Kidney epithelial cell (primary cell): ENCODE measurements at places on chromosomes 16 and 17. TPM values are rescaled to one million over a fixed set of nuclear protein-coding genes. Genes with fewer than 3 reads are reported as not detected.

ZNF385C gene
- total RNA-seq, result 0.04 and 0.34 TPM in 2 replicates

DNA sequence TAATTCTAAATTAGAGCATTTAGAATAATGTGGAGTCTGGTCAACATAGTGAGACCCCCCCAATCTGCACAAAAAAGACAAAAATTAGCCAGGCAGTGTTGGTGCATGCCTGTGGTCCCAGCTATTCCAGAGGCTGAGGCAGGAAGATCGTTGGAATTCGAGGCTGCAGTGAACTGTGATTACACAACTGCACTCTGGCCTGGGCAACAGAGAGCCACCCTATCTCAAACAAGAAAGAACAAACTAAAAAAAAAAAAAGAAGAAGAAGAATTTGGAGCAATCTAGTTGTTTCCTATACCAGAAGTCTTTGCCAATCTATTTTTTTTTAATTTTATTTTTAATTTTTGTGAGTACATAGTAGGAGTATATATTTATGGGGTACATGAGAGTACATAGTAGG is 6.0 kb downstream of the CETP start:
- no peak for DNase-seq

CD300LF gene
- not detected in 2 replicates for total RNA-seq

- DNase-seq, result no peak
Measured at GRCh38 chr16:58127033-58127556, 2.1 kb downstream of the CFAP20 start.

DNA sequence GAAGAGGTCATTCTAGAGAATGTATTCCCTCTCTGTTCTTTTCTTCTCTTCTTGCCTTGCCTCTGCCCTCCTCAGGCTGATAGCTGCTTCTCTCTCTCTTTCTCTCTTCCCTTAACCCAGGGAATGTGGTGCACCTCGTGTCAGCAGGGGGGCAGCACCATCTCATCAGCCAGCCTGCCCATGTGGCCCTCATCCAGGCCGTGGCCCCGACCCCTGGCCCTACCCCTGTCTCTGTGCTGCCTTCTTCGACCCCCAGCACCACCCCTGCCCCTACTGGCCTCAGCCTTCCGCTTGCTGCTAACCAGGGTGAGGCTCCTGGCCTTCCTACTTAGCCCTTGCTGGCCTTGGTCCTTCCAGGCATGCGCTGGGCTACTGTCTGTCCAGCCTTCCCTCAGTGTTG is 23.5 kb downstream of the SRCAP start:
- no peak for DNase-seq
